HTR-8/SVneo (cell line): ENCODE measurements at places on chromosomes 5 and 9.

DNA sequence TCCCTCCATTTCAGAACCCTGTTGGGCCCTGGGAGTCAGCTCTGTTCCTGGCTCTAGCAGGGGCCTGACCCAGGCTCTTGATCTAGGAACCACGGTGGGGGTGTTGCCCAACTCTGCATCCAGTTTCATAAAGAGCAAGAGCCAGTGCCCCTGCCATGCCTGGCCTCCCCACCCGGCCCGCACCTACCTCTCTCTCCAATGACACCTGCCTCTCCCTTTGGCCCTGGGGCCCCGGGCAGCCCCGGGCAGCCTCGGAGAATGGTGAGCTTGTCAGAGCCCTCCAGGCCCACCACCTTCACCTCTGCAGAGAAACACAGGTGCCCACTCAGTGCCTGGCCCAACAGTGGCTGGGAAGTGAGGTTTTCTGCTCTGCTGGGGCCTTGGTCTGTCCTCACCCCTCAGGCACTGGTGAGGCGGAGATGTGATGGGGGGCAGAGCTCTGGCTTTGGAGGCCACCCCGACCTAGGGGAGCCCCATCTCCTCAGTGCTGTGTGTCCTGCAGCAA, 1.5 kb downstream of the FCN1 start:
- no peak for DNase-seq

DNA sequence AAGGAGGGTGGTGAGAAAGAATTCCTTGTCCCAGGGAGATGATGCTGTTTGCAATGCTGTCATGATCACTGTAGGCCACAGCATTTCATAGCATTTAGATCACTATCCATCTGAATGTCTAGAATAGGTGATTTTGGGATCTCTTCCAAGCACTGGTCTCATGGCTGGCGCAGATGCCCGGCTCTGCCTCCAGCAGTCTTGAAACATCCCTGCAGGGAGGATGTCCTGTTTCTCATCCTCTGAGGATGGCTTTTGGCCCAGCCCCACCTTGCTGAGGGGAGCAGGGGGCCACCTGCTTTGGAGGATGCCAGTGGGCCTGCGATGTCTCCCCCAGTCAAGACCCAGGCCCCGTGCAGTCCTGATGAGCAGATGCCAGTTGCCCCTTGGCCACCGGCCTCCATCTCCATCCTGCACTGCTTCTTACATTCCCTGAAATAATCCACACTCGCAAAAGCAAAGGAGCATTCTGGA, 63.5 kb upstream of the GARNL3 start:
- DNase-seq, result no peak

- no peak for DNase-seq
Measured at GRCh38 chr5:69502367-69502766, 9.8 kb downstream of the OCLN start.

DNA sequence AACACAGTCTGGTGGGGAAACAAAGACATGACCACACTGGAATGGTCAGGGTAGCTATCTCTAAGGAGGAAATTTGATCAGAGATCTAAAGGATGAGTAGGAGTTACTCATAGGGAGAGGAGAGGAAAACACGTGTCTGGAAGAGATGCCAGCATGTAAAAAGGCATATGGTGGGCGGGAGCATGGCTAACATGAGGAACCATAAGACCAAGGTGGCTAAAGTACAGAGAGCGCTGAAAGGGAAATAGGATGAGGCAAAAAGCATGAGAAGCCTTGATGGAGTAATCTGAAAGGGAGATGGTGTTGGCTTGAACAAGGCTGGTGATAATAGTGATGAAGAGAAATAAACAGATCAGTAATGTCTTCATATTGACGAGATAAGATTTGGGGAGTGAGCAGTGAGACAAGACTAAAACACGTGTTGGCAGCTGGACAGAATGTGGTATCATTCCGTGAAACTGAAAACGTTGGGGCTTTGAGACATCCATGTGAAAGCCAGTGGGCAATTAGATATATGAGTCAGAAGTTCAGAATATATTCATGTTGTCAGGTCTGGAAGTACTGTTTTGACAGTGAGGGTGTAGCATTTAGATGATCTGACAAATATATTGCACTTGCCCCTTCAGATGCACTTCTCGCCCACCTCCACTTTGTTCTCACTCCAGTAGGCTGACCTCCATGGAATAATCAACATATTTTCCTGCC, 209.1 kb upstream of the KCNN2 start:
- DNase-seq, result no peak

DNA sequence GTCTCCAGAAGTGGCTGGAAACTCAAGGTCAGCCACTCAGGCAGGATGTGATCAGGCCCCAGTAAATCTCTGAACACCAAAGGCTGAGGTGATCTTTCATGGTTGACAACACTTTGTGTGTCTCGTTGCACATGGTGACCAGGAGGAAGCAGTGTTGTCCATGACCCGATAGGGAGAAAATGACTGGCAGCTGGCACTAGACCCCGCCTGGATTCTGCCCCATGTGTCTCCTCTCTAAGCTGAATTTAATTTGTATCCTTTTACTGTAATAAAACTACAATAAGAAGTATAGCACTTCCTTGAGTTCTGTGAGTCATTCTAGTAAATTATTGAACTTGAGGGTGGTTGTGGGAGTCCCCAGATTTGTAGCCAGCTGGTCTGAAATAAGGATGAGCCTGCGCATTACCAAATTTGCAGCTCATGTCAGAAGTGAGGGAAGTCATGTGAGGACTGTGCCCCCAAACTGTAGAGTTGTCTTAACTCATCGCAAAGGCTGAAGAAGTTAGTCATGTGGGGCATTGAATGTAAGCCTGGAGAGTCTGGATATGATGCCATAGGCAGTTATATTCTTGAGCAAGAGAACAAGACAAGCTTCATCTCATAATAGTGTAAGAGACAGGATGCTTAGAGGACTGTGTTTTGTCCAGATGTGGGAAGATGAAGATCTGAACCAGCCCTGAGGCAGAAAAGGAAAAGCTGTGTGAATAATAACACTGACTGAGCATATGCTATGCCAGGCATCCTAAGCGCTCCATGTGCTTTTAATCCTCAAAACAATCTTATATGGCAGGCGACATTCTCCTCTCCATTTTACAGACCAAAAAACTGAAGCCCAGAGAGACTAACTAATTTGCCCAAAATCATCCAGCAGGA, 55.9 kb downstream of the TMEM215 start:
- no peak for DNase-seq

GRCh38 chr9:70105147-70105546, 61.5 kb downstream of the MAMDC2 start:
- no peak for DNase-seq

DNA sequence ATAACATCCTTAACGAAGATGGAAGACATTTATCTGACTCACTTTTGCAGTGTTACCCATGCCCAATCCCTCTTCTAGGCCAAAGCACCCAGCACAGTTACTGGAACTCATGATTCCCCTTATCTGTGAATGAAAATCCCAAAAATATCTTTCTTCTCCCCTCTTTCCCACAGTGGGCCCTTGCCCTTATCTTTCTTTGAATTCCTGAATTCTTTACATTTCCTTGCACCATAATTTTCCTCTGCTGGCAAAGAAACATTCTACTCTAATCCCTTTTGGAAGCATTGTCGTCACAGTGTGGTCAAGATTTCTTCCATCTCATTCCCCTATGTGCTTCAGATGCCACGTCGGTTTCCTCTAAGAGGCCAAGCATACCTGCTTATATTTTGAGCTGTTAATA, 135.9 kb upstream of the LIFR start:
- DNase-seq, result no peak

DNA sequence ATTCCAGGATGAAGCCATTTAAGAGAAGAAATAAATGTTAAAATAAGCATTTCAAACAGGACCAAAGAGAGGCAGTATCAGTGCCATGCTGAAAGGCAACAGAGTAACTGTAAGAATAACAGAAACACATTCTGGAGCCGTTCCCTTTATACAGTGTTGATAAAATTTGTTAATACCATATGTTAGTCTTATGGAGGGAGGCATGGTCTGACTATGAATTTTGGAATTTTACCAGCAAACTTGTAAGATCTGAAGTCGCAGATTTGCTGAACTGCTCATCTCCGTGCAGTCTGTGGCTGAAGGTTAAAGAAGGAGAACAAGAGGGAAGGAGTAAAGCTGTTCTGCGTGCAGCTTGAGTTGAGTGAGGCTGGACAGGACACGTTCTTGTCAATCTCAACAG, 508.4 kb downstream of the NFIB start:
- DNase-seq, result no peak

DNA sequence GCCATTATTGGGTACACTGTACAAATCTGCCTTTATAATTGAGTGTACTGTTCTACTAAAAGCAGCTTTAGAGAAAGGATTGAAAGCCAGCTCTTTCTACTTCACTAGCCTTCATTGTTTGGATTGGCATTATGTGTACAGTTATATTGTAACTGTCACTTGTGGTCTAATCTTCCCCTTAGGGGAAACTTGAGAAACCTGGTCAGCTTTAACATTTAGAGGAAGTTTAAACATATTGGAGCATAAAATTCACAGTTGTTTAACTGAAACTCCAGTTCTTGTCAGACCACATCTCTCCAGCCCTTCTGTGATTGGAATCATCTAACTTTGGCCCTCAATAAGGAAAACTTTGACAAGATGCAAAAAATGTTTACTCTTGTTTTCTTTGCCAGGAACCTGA, 24.6 kb downstream of the PIK3R1 start:
- no peak for DNase-seq

- DNase-seq, result peak; percentile 78
Measured at GRCh38 chr9:37747271-37747753, 6.3 kb upstream of the TRMT10B start.

- no peak for DNase-seq
Measured at GRCh38 chr9:75163764-75164163, 75.5 kb downstream of the OSTF1 start.

DNA sequence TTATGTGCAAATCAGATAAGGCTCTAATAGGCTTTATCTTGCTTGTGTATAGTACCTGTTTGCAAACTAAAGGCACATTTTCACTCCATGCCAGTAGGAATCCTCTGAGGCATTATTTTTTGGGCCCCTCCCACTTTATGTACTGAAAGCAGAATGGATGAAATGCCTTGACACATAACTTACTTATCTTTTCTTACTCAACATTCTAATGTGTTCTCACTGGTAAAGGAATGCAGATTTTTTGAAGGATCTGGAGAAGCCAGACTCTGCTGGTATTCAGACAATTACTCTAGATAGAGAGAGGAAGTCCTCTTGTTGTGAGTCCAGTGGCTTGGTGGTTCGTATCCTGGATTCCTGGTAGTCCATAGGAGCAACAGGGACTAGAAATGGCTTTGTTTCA, 336.7 kb downstream of the CCDC171 start:
- DNase-seq, result no peak

- no peak for DNase-seq
Measured at GRCh38 chr9:4678679-4679267, 596 bp upstream of the CDC37L1 start.

GRCh38 chr5:112480501-112480900, 61.4 kb upstream of the EPB41L4A start:
- DNase-seq, result no peak

GRCh38 chr5:139389701-139390638, at the start of gene MZB1:
TSS of gene MZB1 (minus strand) at chr5:139389913. CDS start at chr5:139389856, 57 bp downstream.
- no peak for DNase-seq

DNA sequence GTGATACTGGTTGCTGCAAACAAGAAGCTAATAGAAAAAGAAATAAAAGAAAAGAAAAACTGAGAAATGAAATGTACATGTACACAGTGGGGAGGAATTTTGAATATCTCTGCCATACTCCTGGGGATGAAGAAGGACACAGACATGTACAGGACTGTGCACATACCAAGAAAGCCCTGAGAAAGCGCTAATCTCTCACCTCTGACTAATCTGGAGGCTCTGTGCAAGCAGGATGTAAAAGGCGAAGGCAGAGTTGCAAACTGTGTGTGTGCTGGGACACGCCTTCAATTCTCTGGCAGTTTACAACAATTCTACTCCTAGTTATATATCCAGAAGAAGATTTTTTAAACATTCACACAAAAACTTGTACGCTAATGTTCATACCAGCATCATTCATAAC, 211.4 kb downstream of the KIAA0825 start:
- no peak for DNase-seq

DNA sequence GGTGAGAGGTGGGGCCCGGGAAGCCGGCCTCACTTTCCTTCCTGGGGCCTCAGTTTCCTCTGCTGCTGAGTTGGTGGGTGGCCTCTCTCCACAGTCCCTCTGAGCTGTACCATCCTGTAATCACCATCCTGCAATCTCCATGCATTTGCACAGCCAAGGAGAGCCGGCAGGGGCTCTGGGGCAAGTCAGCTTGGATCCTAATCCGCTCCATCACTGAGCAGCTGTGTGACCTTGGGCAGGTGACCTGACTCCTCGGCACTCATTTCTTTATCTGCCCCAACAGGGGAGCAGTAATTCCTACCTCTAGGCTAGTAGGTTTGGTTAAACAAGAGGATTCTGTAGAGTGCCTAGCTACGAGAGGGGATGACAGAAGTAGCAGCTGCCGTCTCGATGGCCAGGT, 88.2 kb upstream of the ZNF618 start:
- no peak for DNase-seq

- no peak for DNase-seq
Measured at GRCh38 chr5:156153602-156154001, 173.4 kb upstream of the SGCD start.

DNA sequence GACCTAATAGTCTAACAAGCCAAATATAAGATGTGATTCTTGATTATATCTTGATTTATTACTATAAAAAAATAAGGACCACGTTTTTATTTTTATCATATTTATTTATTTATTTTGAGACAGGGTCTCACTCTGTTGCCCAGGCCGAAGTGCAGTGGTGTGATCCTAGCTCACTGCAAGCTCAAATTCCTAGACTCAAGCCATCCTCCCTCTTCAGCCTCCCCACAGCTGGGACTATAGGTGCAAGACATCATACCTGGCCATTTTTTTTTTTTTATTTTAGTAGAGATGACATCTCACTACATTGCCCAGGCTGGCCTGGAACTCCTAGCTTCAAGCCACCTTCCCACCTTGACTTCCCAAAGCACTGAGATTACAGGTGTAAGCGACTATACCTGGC, 61.0 kb upstream of the LARP1 start:
- no peak for DNase-seq

- DNase-seq, result no peak
Measured at GRCh38 chr5:109373932-109374331, 35.8 kb downstream of the PJA2 start.

- DNase-seq, result no peak
Measured at GRCh38 chr9:33241298-33241697, 1.3 kb downstream of the SPINK4 start.

GRCh38 chr5:132949136-132949535, 14.3 kb downstream of the AFF4 start:
- DNase-seq, result no peak

DNA sequence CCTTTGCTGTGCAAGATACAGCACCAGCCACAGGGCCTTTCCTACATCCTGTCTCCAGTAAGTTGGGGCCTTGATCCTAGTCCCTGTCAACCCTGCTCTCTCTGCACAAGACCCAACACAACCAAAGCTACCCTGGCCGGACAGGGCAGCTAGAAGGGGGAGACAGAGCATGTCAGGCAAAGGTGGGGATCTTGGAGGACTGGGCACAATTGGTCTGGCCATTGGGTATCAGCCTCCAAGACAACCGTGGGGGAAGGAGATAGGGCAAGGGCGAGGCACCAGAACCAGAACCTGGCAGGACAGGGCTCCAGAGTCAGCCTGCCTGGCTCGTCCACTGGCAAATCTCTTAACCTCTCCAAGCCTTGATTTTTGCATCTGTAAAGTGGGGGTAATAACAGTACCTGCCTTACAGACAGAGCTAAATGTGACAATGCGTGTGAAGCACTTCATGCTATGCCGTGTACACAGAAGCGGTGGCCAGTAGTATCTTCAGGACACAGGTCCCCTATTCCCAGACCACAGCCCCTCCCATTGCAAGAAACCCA, 51.6 kb upstream of the CDKN2AIPNL start:
- DNase-seq, result no peak
